Activated naive CD8-positive, alpha-beta T cell treated with anti-CD3 and anti-CD28 coated beads, Interleukin-2, amount 50 U/mL, for 16 hours (primary cell): ENCODE measurements at places on chromosomes 16 and 17.

- DNase-seq, result peak; percentile 83
Observed at GRCh38 chr17:39636927-39637736, at the start of gene STARD3. Gene STARD3, plus strand, starts transcription at chr17:39637144. Its CDS starts 16,388 bp downstream, at chr17:39653532.

- no peak for DNase-seq
Observed at GRCh38 chr16:1573301-1573700, 38.6 kb downstream of the IFT140 start.

- DNase-seq, result no peak
Observed at GRCh38 chr17:76500074-76500746, 1.0 kb downstream of the RHBDF2 start.

GRCh38 chr16:11033629-11034420, 89.5 kb downstream of the CLEC16A start:
- no peak for DNase-seq
